SJCRH30 (cell line): ENCODE measurements at places on chromosomes 13 and 19. TPM values are rescaled to one million over a fixed set of nuclear protein-coding genes. Genes with fewer than 3 reads are reported as not detected.

The PRTN3 gene
- not detected in 2 replicates for total RNA-seq

GRCh38 chr13:94515374-94515773 is 35.9 kb upstream of the DCT start:
- DNase-seq = no peak

- no peak for DNase-seq
These were observed 38.9 kb upstream of the KATNAL1 start for GRCh38 chr13:30346153-30346788.

- DNase-seq = no peak
These were observed 25.6 kb downstream of the IFT88 start for GRCh38 chr13:20592606-20593005.

GRCh38 chr13:114048443-114048842 is 74.6 kb upstream of the C13orf46 start:
- no peak for DNase-seq

DNA sequence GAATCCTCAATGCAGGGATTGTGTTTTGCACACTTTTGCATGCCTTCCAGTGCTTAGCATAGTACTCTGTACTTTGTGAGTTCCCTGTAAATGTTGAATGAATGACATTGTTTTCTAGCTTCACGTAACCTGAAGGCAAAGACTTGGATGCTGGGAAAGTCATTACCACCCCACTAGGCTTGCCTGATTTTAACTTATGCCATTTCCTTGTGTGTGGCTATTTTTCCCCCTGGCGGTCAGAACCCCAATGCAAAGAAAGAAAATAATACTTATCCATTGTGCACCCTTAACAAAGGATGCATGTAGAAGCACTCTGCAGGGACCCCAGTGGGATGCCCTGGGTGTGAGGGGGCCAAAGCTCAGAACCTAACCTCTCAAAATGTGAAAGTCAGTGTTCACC is 1.2 kb upstream of the ENOX1 start:
- DNase-seq = peak; percentile 87

GRCh38 chr13:49499889-49500660 is 4.3 kb downstream of the PHF11 start:
- peak; percentile 66 for DNase-seq

GRCh38 chr13:34414616-34415015 is 527.5 kb upstream of the NBEA start:
- DNase-seq = no peak

DNA sequence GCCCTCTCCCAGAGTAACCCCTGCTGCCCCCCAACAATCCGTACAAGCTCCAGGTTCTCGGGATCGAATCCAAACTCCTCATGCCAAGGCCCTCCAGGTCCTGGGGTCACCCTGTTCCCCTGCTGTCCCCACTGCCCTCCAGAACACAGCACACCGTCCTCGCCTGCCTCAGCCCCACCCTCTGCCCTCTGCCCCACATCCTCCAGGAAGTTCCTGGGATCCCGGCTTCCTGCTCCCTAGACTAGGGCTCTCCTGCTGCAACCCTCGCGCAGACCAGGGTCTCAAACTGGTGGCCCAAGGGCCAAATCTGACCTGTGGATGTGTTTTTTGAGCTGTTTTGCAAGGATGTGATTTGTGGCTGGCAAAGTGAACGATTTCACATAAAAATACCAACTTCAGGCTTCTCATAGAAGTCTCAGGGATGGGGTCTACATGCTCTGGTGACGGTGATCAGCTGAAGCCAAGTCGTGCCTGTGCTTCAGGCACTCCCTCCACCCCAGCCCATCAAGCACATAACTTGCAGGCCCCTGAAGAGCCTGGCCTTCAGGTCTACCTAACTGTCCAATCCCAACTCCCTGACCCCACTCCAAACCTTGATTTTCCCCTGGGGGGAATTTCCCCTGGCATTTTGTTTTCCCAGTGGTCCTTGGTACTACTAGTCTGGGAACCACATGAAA is 1.8 kb downstream of the RABAC1 start:
- DNase-seq = no peak

- DNase-seq = no peak
These were observed 651 bp downstream of the GAPDHS start for GRCh38 chr19:35533822-35534392.

- no peak for DNase-seq
These were observed 647.1 kb downstream of the DACH1 start for GRCh38 chr13:71219698-71220415.
